Esophagus squamous epithelium (tissue), 5 donors: ENCODE measurements at places on chromosomes 1 and 21.

DNA sequence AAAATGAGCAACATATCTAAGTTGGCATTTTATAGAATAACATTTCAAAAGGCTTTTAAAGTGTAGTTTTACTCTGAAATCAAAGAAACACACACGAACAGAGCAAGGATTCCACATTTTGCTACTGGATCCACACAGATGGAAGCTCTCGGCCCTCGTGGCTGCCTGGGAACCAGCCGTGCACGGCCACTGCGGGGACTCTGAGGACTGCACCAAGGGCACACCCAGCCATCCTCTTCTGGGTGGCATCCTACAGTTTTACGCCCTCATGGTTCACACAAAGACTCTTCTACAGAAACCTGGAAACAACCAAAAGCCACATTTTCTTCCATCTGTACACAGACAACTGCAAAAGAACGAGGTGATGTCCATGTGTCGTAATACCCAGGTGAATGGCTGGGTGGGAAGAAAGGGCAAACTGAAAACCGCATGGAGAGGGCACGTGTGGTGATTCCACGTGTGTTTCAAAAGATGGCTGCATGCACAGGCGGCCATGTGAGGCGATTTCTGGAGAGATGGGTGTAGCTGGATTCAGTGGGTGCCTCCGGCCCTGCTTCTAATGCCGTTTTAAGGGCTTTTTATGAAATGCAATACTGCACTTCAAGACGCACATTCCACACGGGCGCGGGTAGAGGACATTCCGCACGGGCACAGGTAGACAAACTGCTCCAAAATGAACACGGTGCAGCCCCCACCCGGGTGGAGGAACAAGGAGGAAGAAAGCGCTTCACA is 8.1 kb downstream of the POFUT2 start:
- DNase-seq = no peak

GRCh38 chr1:25467193-25467592 is 36.5 kb downstream of the MACO1 start:
- no peak for DNase-seq

- DNase-seq = no peak
These were observed 21.6 kb upstream of the RGL1 start for GRCh38 chr1:183783342-183783741.

GRCh38 chr21:15354516-15354915 is 289.7 kb upstream of the NRIP1 start:
- DNase-seq = no peak

DNA sequence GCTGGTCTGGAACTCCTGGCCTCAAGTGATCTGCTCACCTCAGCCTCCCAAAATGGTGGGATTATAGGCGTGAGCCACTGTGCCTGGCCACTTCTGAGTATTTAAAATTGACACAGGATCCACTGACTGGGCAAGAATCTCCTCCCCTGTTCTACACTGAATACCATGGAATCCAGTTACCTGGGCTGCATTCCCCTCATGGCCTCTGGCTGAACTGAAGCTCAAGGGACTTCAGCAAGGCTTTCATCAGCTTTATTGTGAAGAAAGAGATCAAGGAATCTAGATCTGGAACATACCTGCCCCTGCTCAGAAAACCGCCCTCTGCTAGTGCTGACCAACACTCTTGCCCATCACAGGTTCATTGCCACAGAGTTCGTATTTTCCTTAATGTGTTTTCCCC is 20.5 kb downstream of the NCF2 start:
- no peak for DNase-seq

DNA sequence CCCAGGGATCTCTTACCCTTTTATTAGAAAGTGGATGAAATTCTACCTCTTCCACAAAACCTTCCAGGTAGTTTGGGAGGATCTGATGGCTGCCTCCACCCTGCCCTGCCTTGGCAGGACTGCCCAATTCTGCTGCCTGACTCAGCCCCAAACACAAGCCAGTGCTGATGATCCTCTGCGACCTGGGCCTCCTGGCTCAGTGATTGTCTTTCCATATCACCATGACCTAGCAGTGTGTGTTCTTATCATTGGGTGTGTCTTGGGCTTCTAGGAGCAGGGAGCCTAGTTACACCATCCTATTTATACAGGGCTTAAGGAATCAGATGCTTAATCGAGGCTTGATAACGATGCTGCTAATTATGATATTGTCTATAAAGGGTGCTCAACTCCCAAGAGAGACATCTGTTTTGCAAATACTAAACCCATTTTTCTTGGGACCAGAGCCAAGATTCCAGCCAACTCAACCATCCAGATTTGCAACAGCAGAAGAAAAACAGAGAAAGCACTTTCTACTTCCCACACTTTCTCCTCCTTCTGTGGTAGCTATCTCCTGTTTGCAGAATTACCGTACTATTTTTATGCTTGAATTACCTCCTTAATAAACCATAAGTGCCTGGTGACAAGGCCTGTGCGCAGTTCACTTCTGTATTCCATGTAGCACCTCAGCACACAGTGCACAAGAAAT is 36.5 kb upstream of the KIF21B start:
- DNase-seq = no peak

GRCh38 chr1:160416369-160416768 is 16.0 kb downstream of the VANGL2 start:
- no peak for DNase-seq

- no peak for DNase-seq
These were observed 36.6 kb upstream of the HMGN1 start for GRCh38 chr21:39385299-39386145.

DNA sequence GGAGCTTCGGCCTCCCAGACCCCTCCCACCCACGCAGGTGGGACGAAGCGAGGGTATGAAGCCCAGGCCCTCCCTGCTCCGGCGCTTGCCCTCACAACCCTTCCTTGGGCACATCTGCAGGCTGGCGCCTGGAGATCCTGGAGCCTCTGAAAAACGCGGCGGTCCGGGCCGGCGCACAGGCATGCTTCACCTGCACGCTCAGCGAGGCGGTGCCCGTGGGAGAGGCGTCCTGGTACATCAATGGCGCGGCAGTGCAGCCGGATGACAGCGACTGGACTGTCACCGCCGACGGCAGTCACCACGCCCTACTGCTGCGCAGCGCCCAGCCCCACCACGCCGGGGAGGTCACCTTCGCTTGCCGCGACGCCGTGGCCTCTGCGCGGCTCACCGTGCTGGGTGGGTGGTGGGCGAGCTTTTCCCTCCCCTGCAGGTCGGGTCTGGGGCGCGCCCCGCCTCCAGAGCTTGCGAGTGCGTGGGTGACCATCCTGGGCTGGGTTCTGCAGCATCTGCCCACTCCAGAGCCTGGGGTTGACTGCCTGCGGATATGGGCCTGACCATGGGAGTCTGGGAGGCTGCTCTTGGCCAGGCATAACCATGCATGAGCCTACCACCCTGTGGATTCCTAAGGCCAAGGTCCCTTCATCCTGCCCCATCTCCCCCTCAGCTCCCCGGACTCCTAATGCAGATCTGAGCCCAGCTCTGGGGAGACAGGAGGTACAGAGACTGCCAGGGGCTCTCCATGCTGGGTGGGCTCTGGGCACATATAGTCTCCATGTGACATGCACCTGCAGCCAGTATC is 89.8 kb downstream of the TRIM11 start:
- DNase-seq = no peak

DNA sequence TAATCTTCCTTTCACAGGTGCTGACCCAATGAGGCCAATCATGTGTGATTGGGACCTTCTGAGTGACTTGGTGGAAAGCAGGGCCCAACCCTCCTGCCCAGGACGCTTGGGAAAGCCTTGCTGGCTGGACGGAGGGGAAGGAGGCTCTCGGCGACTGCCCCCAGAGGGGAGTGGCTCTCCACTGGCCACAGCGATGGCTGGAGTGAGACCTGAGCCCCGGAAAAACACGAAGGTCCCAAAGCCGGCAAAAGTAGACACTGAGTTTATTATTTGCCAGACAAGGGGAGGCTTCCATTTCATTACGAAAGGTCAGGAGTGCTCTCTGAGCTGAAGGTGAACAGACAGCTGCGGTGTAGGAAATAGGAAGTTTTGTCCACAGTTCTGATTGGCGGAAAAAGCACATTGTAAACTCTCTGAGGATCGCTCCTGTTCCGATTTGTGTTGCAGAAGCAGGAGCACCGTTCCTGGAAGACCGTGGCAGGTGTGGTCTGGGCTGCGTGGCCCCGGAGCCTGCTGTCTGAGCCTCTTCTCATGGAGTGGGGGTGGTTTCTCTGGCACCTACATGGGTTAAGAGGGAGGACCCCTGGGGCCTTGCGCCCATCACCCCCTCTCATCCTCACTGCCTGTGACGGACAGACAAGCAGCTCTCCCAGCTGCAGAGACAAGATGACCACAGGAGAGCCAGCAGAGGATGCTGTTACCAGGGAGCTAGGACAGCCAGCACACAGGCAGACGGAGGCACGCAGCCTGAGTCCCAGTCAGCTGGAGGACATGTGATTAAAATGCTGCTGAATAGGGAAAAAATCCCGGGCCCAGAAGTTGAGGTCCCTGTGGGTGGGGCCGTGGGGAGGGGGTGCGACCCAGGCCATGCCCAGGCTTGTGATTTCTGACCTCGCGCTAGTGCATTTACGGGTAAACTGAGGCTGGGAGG is 41.5 kb downstream of the KRTAP10-1 start:
- no peak for DNase-seq

DNA sequence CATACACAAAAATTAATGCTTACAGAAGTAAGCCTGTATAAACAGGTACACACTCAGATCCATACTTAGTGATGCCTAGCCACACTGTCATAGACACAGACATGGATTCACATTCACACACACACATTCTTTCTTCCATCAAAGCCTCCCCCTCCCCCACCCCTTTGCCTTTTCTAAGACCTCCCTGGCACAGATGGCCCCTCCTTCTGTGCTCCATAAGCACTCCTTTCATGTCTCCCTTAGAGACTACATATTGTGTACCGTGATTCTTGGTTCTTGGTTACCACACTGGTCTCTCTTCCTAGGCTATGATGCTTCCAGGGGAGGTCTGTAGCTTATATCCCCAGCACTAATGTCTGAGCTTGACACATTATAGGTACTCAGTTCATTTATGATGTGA is 2.0 kb upstream of the NHLH2 start:
- DNase-seq = no peak

DNA sequence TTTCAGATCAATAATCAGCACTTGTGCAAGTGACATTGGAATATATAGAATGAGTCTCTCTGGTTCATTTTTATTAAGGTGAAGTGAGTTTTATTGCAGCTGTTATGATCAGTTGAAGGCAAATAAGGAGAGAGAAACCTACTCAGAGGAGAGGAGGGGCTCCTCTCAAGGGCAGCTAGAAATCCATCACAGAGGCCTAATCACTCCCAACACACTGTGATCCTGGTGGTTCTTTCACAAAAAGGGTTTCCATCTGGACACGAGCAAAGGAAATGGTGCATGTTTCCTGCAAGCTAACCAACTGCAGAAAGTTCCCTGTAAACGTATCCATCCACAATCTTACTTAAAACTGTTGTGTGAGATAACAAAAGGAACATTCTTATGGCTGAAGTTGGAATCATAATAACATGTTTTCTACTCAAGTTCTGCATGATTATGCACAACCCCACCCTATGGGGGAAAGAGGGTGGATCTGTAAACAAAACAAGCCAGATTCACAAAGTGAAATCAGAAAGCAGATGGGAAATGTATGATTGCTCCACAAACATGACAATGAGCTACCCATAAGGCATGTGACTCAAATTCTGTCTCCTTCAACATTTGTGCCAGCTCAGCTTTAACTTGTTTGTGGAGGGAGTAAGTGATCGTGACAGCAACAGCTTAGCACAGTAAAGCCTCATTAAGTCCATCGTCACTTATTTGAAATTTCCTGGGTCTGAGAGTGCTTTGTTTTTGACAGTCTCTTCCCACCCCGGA is 141.2 kb upstream of the ST6GALNAC5 start:
- no peak for DNase-seq

DNA sequence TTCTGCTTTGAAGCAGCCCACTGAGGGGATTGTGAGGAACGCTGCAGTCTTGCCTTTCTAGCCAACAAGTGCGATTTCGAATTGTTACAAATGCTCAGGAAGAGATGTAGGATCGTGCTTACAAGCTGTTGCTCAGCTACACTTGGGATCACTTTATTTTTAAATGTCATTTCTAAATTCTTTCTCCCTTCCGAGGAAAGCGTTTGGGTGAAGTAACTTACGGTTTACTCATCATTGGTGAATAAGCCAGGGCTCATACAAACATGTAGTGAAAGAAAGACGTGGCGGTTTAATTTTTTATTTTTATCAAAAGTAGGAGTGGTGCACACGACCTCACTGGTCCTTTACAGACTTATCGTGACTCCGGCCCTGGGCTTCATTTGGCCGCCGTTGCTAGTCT is 386.6 kb downstream of the KIF26B start:
- DNase-seq = no peak

DNA sequence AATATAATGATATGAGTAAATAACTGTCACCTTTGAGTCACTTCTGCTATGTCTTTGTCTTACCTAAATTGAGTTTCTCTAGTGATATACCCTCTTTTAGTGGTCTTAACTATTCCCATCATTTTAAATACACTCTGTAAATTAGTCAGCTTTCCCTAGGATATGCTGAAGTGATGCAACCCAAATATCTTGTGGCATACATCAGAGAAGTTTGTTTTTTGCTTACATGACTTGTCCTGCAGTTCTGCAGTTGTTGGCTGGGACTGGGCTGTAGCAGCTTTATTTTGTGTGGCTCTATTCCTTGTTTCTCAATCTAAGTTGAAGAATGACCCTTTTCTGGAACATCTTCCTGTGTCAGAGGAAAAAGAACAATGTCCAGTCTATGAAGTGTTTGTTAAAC is 76.4 kb downstream of the TTC3 start:
- DNase-seq = no peak

GRCh38 chr1:228804640-228805413 is 69.5 kb downstream of the RHOU start:
- DNase-seq = no peak

DNA sequence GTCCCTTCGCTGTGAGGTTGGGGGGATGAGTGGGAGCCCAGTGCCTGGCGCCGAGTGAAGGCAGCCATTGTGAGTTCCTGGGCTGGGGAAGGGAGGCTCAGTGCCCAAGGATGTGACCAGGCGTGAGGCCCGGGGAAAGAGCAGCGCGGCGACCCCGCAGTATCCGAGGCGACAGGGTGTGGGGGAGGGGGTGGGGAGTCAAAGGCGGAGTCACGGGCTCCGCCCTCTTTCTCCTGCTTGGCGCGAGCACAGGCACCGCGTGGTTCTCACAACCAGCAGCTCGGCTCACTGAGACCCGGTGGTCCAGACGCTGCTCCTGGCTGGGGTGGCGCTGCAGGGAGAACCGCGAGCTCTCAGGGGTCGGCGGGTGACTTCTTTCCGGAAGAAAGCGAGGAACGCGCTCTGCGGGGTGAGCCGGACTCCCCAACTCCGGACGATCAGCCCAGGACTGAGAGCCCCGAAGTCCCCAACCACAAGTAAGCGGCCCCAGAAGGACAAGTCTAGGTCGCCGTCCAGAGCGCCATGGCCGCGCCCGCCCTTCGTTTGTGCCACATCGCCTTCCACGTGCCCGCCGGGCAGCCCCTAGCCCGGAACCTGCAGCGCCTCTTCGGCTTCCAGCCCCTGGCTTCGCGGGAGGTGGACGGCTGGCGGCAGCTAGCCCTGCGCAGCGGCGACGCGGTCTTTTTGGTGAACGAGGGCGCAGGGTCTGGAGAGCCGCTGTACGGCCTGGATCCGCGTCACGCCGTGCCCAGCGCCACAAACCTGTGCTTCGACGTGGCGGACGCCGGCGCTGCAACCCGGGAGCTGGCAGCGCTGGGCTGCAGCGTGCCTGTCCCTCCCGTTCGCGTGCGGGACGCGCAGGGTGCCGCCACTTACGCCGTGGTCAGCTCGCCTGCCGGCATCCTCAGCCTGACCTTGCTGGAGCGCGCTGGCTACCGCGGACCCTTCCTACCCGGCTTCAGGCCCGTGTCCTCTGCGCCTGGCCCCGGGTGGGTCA is at the start of gene HPDL:
Gene HPDL, plus strand, starts transcription at position 269 of the 997 bp plus-strand sequence. Its CDS starts 254 bp downstream, at position 523.
- DNase-seq = no peak

GRCh38 chr1:91054780-91055481 is 33.1 kb upstream of the ZNF644 start:
- no peak for DNase-seq
